T-cell (primary cell): ENCODE measurements at places on chromosomes 3 and 15.

- no peaks in the 10 kb centered on the region for H3K4me1 ChIP-seq
- H3K27ac ChIP-seq = no peak overlapping the region
- no peak for DNase-seq
Observed at GRCh38 chr3:34152656-34153055, 354.2 kb downstream of the PDCD6IP start.

GRCh38 chr3:27040674-27041073 lies 328.5 kb downstream of the NEK10 start:
- no peaks in the 10 kb centered on the region for H3K36me3 ChIP-seq
- no peaks in the 10 kb centered on the region for H3K27me3 ChIP-seq
- no peak for DNase-seq
- H3K4me3 ChIP-seq = no peak overlapping the region

DNA sequence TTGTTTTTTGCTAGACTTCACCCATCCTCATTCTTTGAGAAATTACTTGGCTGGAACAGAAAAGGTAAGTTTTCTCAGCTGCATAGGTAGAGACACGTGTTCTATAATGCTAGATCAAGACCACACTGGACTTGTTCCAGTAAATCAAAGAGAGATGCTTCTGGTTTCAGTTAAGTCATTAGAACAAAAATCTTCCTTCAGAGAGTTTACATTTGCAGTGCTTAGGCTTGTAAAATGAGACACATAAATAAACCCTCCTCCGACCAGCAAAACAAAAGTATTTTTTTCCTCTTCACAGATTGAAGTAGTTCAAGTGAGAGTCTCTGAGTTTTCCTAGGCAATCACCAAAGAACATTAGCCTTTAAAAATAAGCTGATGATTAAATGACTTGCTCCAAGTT lies 87.3 kb upstream of the PROK2 start:
- no peak for DNase-seq
- no peaks in the 10 kb centered on the region for H3K27me3 ChIP-seq
- no peak overlapping the region for H3K27ac ChIP-seq
- no peak overlapping the region for H3K4me3 ChIP-seq
- peaks cover 3% of the 10 kb centered on the region for H3K4me1 ChIP-seq
- H3K36me3 ChIP-seq = no peaks in the 10 kb centered on the region

GRCh38 chr3:11642431-11643191 lies 1.1 kb downstream of the VGLL4 start:
- peaks cover 28% of the 10 kb centered on the region for H3K4me1 ChIP-seq
- H3K36me3 ChIP-seq = no peaks in the 10 kb centered on the region
- peak overlapping the region; percentile 67 for H3K4me3 ChIP-seq
- no peaks in the 10 kb centered on the region for H3K27me3 ChIP-seq

DNA sequence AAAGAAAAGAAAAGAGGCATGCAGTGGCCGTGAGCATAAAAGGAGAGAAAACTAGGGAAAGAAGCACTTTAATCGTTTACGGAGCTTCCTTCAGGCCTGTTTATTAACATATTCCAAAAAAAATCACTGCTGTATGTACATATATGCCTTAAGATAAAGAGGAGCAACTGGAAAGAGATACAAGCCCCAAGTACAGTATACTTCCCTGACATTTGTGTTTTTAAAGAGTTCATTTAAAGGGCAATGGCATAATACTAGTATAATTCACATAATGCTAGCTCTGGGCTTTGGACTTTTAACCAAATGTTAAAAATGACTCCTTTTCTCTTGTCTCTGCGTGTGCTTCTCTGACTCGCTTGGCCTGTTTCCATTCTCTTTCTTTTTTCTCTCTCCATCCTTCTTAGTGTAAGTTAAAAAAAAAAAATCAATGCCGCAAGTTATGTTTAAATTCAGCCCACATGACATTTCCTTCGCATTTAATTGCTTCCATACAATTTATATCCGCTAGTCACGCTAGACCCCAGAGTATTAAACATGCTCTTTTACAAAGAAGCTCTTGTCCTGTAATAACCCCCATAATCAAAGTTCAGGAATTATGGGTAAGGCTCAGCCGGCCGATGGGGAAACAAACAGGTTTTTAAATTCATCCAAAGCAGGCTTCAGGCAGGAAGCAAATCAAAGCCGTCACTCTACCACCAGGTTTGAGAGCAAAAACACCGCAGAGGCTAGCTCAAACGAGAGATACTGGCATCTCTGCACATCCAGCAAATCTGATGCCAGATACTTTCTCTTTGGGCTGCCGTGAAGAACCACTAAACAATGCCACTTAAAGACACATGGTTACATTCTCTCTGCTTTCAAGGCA lies 19.4 kb downstream of the WWTR1 start:
- H3K27me3 ChIP-seq = peaks cover 2% of the 10 kb centered on the region
- no peaks in the 10 kb centered on the region for H3K4me1 ChIP-seq
- DNase-seq = no peak
- no peaks in the 10 kb centered on the region for H3K36me3 ChIP-seq
- H3K27ac ChIP-seq = no peak overlapping the region

DNA sequence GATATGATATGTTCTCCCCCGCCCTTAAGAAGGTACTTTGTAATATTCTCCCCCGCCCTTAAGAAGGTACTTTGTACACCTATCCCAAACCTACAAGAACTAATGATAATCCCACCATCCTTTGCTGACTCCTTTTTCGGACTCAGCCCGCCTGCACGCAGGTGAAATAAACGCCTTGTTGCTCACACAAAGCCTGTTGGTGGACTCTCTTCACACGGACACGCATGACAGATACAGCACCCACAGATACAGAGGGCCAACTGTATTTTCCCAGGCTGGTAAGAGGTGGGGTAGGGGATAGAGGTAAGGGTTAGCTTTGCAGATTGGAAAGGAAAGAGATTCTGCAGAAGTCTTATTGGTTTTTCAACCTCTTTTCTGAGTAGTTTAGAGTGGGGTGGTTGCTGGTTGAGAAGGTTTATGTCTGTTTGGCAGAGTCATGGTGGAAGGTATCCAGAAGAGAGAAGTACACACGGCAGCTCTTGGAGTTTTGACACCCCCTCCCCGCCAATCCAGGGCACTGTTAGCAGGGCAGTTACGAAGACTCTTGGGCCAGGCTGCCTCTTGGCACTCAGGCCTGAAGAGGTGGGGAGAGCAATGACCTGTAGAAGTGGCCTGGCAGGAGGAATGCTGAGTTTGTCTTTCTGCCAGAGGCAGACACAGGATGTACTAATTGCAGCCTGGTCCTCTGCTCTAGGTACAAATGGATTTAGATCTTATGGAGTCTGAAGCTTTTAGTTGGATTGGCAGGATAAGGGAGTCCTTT lies 36.0 kb upstream of the IDH2 start:
- no peaks in the 10 kb centered on the region for H3K36me3 ChIP-seq
- H3K27me3 ChIP-seq = no peaks in the 10 kb centered on the region
- no peak overlapping the region for H3K27ac ChIP-seq
- no peak overlapping the region for H3K4me3 ChIP-seq

DNA sequence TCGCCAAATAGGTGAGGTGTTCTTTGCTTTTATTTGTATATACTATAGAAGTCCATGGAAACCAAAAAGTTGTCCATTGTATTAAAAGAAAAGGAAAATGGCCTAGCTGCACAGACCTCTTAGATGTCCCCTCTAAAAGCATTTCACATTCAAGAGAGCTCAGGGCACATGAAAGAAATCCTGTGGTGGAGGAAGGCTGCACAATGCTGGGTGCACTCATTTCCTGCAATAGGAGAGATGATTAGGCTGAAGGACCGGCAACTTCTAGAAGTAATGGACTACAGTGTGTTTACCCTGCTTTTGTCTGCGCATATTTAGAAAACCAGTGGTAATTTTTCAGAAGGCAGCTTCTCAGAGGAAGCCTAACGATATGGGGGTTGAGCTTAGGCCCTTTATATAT lies 25.4 kb downstream of the PPM1L start:
- H3K4me1 ChIP-seq = no peaks in the 10 kb centered on the region
- no peak overlapping the region for H3K27ac ChIP-seq
- no peak overlapping the region for H3K4me3 ChIP-seq
- no peaks in the 10 kb centered on the region for H3K36me3 ChIP-seq

DNA sequence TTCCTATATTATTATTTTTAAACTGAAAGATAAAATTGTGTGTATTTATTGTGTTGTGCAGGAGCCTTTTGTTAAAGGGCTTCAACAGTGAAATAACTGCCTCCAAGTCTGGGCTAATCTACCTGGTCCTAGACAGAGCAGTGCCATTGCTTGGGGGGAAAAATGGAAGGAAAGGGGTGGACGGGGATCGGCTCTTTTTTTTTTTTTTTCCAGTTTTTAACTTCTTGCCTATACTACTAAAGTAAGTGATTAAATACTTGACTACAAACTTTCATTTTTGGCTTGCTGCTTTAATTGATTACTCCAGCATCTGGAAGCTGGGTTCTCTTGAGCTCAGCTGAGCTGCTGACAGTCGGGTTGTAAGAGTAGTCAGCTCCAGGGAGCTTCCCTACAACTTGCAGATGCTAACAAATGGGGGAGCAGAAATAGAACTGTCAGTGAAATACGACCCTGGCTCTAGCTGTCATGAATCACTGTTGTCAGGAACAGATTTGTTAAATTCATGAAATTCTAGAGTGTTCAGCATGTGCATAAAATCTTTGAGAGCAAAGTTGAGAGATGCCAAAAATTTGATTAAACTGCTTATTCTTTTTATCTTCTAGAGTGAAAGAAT lies 276.7 kb downstream of the ROBO1 start:
- no peaks in the 10 kb centered on the region for H3K36me3 ChIP-seq
- H3K4me3 ChIP-seq = no peak overlapping the region

GRCh38 chr15:74053517-74053916 lies 28.8 kb downstream of the GOLGA6A start:
- H3K36me3 ChIP-seq = no peaks in the 10 kb centered on the region
- no peaks in the 10 kb centered on the region for H3K27me3 ChIP-seq
- H3K4me1 ChIP-seq = peaks cover 8% of the 10 kb centered on the region
- no peak overlapping the region for H3K4me3 ChIP-seq
- no peak for DNase-seq

DNA sequence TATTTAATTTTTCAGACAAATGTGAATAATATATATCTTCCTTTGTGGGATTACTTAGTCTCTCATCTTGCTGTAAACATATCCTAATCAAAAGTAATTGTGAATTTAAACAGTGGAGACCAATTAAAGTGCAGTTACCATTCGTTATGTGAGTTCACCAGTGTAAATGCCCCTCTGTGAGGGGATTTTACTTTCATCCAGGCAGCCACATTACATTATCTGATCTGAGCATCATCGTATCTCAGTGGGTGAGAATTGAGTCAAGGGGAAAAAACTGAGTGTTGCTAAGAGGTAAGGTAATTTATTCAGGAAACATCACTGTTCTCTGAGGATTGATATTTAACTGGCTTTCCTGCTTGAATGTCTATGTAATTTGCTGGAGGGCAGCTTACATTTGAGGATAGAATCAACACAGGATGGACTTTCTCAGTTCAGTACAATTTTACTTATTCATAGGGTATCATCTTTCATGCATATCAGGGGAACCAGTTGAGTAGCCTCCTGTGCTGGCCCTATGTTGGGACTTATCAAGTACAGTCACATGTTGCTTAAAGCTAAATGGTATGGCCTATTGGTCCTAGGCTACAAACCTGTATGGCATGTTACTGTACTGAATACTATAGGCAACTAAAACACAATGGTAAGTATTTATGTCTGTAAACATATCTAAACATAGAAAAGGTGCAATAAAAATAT lies 219.7 kb downstream of the CD47 start:
- H3K27ac ChIP-seq = no peak overlapping the region
- no peaks in the 10 kb centered on the region for H3K4me1 ChIP-seq
- no peak for DNase-seq
- H3K27me3 ChIP-seq = no peaks in the 10 kb centered on the region
- H3K4me3 ChIP-seq = no peak overlapping the region

DNA sequence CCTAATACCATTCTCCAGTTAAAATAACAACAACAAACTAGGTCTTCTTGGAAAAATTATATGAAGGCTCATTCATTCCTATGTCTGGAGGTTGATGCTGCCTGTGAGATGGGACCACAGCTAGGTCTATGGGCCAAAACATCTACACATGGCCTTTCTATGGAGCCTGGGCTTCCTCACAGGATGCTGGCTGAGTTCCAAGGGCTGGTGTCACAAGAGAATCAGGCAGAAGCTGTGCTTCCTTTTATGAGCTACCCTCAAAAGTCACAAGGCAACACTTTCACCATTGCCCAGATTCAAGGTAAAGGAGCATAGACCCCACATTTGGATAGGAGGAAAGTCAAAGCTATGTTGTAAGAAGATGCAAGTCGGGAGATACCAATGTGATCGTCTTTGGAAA lies 4.6 kb upstream of the RTP2 start:
- no peaks in the 10 kb centered on the region for H3K4me1 ChIP-seq
- no peaks in the 10 kb centered on the region for H3K27me3 ChIP-seq
- no peak overlapping the region for H3K4me3 ChIP-seq
- no peak overlapping the region for H3K27ac ChIP-seq

GRCh38 chr3:5699313-5699712 lies 511.8 kb downstream of the EDEM1 start:
- no peak overlapping the region for H3K4me3 ChIP-seq
- no peaks in the 10 kb centered on the region for H3K36me3 ChIP-seq
- no peaks in the 10 kb centered on the region for H3K4me1 ChIP-seq
- DNase-seq = no peak
- H3K27me3 ChIP-seq = no peaks in the 10 kb centered on the region
- H3K27ac ChIP-seq = no peak overlapping the region

DNA sequence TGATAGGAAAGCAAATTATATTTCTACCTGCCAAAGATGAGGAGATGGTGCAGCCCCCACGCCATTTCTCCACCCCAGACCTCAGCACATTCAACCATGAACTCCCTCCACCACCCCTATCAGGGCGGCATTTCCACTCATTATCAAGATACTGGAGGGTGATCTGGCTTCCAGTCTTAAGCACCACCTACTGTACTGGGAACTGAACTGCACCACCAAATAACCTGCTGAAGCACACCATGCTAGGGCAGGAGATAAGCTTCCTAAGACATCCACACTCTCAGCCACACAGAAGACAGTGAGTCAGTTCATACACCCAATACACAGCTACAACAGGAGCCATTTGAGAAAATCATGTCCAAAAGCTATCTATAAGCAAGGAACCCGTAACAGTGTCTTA lies 98.8 kb downstream of the FGF7 start:
- DNase-seq = no peak
- H3K36me3 ChIP-seq = no peaks in the 10 kb centered on the region
- H3K27me3 ChIP-seq = no peaks in the 10 kb centered on the region
- no peak overlapping the region for H3K4me3 ChIP-seq
